Endodermal cell (in vitro differentiated cells): ENCODE measurements at places on chromosomes 2 and 18. TPM values are rescaled to one million over a fixed set of nuclear protein-coding genes. Genes with fewer than 3 reads are reported as not detected.

- no peaks in the 10 kb centered on the region for H3K36me3 ChIP-seq
- H3K27me3 ChIP-seq, result no peaks in the 10 kb centered on the region
- no peaks in the 10 kb centered on the region for H3K4me1 ChIP-seq
- no peak overlapping the region for H3K4me3 ChIP-seq
- no peak for DNase-seq
Measured at GRCh38 chr2:229620759-229621158, 93.6 kb downstream of the DNER start.

DNA sequence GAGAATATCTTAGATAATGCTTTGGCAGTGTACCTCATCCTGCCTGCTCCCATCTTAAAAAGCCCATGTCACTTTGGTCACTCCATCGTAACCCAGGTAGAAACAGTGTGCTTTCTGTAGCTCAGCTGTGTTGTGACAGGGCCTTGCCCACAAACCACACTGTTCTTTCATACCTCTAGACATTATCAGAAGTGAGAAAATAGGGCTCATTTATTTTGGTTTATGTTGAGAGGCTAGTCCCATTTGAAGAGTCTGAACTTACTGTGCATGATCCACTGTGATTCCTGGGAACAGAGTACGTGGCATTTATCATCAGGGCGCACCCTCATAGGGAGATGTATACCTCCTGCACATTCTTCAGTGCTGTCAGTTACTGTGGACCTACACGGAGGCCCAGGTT lies 69.7 kb downstream of the FEZ2 start:
- H3K36me3 ChIP-seq, result peaks cover 37% of the 10 kb centered on the region
- H3K4me3 ChIP-seq, result no peak overlapping the region
- H3K27ac ChIP-seq, result no peak overlapping the region
- DNase-seq, result no peak

GRCh38 chr18:23458830-23459529 lies 5.9 kb downstream of the RIOK3 start:
- H3K4me1 ChIP-seq, result no peaks in the 10 kb centered on the region
- peaks cover 45% of the 10 kb centered on the region for H3K36me3 ChIP-seq
- no peak overlapping the region for H3K4me3 ChIP-seq
- H3K27ac ChIP-seq, result no peak overlapping the region
- H3K27me3 ChIP-seq, result no peaks in the 10 kb centered on the region
- no peak for DNase-seq

DNA sequence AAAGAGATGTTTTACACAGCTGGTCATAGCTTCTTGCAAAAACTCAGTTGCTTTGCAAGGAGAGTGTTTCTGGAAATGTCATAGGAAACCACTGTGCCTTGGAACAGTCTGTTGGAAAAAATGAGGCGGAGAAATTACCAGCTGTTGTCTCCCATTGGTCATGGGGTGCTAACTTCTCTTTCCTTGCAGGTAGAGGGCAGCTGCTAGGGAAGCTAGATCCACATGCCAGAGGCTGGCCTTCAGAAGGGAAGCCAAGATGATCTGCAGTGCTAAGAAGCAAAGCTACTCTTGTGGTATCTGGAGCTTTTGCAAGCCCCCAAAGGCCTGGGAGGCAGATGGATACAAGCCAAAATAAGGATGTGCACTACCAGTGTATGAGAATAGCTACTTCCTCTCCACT lies 34.8 kb upstream of the LAMA1 start:
- DNase-seq, result no peak
- no peak overlapping the region for H3K4me3 ChIP-seq
- peaks cover 6% of the 10 kb centered on the region for H3K4me1 ChIP-seq
- H3K36me3 ChIP-seq, result no peaks in the 10 kb centered on the region
- H3K27me3 ChIP-seq, result peaks cover 32% of the 10 kb centered on the region
- H3K27ac ChIP-seq, result no peak overlapping the region

Gene CYRIA
- total RNA-seq, result 0.63 to 0.86 TPM (median 0.73 TPM) in 3 replicates

DNA sequence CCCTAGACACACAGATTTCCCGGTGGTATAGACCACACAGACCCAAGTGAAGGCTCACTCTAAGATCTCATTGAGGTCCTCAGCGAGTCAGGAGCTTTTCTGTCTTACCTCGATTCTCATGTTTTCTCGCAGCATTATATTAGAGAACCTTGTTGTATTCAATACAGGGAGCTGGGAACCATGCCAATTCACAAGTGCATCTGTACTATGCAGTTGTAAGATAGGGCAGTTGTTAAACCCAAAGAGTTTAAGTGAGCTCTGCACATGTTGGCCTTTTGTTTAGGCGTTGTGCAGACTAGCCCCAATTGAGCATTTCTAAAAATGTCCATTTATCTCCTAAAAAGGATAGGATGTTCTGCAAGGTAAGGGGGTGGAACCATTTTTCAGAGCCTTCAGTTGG lies 59.6 kb downstream of the FEZ2 start:
- no peak overlapping the region for H3K4me3 ChIP-seq
- H3K4me1 ChIP-seq, result no peaks in the 10 kb centered on the region
- no peak overlapping the region for H3K27ac ChIP-seq

DNA sequence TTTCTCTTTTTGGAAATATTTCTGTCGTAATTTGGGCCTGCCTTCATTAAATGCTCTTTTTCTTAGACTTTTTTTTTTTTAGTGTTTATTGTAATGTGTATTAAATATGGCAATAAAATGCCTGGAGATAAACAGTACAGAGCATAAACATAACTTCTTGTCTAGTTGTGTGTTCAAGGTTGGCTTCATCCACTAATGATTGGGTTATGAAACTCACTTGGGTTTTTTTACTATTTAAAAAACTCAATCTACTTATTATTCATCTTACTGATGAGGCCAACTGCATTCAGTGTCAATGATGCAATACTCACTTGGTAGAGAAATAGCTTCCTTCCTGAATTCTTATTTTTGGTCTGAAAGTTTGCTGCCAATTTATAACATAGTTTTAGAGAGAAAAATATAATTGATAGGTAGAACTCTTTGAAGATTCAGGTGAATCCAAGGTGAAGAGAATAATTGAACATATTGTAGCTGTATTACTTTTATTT lies 144.2 kb upstream of the NABP1 start:
- no peak for DNase-seq
- no peak overlapping the region for H3K4me3 ChIP-seq
- H3K36me3 ChIP-seq, result no peaks in the 10 kb centered on the region
- peaks cover 2% of the 10 kb centered on the region for H3K4me1 ChIP-seq
- H3K27me3 ChIP-seq, result no peaks in the 10 kb centered on the region
- no peak overlapping the region for H3K27ac ChIP-seq

Gene ANKRD30B
- total RNA-seq, result 0.19 to 0.60 TPM in 2 of 3 replicates, not detected in the other

GRCh38 chr2:232234922-232235615 lies 143.5 kb upstream of the ALPP start:
- peak overlapping the region; percentile 72 for H3K27ac ChIP-seq
- no peaks in the 10 kb centered on the region for H3K36me3 ChIP-seq
- H3K4me1 ChIP-seq, result no peaks in the 10 kb centered on the region
- no peak for DNase-seq

DNA sequence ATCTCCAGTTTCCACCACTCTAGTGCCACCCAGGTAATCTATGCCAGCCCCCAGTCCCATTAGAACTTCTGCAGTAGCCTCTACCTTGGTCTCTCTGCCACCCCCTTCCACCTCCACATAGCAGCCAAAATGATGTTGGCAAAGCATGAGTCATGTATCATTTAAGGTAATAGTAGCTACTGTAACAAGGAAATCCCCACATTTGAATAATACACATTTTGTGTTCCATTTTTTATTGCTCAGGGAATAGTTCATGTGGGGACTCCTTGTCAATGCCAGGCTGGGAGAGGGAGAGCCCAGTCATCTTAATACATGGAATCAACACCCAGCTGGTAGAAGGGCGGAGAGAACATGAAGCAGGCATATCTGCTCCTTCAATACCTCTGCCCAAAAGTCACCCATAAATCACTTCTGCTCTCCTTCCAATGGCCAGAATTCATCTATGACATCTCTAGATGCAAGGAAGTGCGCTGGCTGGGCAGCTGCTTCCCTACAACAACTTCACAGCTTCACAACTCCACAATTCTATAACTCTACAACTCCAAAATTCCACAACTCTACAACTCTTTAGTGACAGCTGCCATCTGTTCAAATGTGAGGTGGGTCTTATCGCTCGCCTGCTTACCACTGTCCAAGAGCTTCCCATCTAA lies 70.6 kb upstream of the GLS start:
- no peaks in the 10 kb centered on the region for H3K4me1 ChIP-seq
- no peak overlapping the region for H3K27ac ChIP-seq
- no peaks in the 10 kb centered on the region for H3K27me3 ChIP-seq

- no peaks in the 10 kb centered on the region for H3K36me3 ChIP-seq
- no peaks in the 10 kb centered on the region for H3K27me3 ChIP-seq
- H3K4me3 ChIP-seq, result no peak overlapping the region
- DNase-seq, result no peak
Measured at GRCh38 chr2:121480826-121481225, 49.9 kb upstream of the RNU4ATAC start.

- no peaks in the 10 kb centered on the region for H3K36me3 ChIP-seq
- no peak overlapping the region for H3K27ac ChIP-seq
- no peaks in the 10 kb centered on the region for H3K4me1 ChIP-seq
Measured at GRCh38 chr2:197944416-197945096, 140.2 kb downstream of the PLCL1 start.

Gene ASB18
- total RNA-seq, result not detected in 2 replicates

DNA sequence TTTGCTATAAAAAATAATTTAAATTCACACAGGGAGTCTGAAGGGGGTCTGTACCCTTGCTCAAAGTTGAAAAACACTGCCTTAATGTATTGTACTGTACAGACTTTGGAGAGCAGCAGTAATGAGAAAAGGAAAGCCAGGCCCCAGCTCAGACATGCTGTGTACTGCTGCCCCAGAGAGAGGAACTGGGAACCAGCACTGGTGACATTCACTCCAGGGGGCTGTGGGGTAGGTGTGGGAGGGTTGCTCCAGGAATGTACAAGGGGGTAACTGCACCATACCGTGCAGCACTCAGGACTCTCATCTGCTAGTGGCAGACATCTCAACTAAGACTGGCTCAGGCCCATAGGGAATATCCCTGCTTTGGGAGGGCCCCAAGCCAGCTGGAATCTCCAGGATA lies 146.0 kb upstream of the RMP24 start:
- no peak overlapping the region for H3K4me3 ChIP-seq
- H3K4me1 ChIP-seq, result peaks cover 2% of the 10 kb centered on the region

- H3K27ac ChIP-seq, result no peak overlapping the region
- no peaks in the 10 kb centered on the region for H3K27me3 ChIP-seq
- no peak for DNase-seq
Measured at GRCh38 chr2:234640657-234641056, 143.8 kb upstream of the ARL4C start.

- no peak for DNase-seq
- no peak overlapping the region for H3K4me3 ChIP-seq
- H3K27ac ChIP-seq, result no peak overlapping the region
Measured at GRCh38 chr2:54630858-54631497, 92.5 kb upstream of the EML6 start.

Gene CMPK2
- 0.81 and 2.1 TPM in 2 replicates for total RNA-seq

GRCh38 chr2:24855022-24855622 lies 61.9 kb downstream of the CENPO start:
- H3K36me3 ChIP-seq, result no peaks in the 10 kb centered on the region
- H3K27ac ChIP-seq, result peak overlapping the region; percentile 29
- H3K4me1 ChIP-seq, result peaks cover 3% of the 10 kb centered on the region
- no peak for DNase-seq
- no peak overlapping the region for H3K4me3 ChIP-seq
